ENCODE measurements at places on chromosomes 5 and 9.

DNA sequence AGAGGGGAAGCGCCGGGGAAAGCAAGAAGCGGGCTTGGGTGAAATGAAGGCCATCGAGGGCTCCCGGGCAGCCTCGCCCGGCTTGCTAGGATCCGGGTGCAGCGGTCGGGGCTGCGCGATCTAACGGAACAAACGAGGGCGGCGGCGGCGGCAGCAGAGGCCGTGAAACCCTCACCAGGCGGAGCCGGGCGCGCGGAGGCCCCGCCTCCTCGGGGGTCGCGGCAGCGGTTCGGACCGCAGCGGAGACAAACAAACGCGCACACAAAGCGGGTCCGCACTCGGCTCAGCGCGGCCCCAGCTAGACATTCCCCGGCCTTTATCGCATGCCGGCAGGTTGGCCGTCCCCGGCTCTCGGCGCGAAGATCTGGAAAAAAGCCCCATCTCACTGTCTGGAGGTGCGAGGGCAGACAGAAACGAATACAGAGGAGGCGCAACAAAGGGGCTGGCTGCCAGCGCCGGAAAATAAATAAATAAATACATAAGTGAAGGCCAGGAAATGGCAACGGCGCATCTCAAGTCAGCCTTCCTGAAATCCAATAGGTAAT is 10.5 kb upstream of the TRIM36 start:
- DNase-seq = no peak

DNA sequence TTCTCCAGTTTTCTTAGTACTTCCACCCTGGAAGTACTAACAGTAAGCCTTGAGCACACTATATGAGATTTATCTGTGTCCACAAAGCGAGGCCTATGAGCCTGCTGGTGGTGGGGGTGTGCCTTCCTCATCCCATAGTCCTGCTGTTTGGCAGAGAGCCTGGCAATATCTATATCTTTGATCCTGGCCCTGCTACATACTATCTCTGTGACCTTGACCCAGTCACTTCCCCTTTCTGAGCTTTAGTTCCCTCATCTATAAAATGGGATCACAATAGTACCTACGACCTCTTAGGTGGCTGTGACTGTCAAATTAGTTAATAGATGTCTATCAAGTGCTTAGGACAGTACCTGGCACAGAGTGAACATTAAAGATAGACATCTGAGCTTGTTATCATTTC is 114.6 kb upstream of the SAP30L start:
- no peak for DNase-seq

DNA sequence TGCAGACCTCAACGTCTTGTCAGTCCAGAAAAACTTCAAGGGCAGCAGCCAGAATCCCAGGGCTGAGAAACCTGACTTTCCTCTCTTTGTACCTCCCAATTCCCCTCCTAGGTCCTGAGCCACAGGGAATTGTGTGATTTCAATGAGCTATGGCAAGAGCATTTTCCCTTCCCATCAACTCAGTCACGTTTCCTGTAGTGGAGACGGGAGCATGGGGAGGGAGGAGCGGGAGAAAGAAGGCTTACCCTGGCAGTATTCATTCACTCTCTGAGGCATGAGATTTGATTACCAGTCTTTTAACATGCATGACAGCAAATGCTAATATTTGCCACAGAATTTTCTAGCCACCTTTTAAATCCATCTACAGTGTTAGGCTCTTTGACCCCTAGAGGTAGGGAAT is 109.4 kb upstream of the TBCA start:
- no peak for DNase-seq

DNA sequence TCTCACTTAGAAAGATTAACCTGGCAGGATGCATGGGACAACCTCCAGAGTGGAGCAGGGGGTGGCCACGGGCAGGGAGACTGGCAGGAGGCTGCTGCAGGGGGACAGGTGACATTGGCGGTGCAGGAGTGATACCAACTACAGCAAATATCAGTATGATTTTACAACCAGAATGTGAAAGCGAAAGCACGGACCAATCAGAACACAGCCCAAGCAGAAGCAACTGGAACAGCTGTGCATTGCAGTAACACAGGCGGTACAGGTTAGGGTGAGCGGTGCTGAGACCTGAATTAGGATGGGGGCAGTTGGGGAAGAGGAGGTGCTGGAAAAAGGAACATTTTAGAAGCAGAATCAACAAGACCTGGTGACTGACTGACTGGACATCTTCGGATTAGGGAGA is 29.3 kb downstream of the POLR1E start:
- no peak for DNase-seq

Data from AG04450 (cell line).